ENCODE measurements at places on chromosomes 16 and 17.

DNA sequence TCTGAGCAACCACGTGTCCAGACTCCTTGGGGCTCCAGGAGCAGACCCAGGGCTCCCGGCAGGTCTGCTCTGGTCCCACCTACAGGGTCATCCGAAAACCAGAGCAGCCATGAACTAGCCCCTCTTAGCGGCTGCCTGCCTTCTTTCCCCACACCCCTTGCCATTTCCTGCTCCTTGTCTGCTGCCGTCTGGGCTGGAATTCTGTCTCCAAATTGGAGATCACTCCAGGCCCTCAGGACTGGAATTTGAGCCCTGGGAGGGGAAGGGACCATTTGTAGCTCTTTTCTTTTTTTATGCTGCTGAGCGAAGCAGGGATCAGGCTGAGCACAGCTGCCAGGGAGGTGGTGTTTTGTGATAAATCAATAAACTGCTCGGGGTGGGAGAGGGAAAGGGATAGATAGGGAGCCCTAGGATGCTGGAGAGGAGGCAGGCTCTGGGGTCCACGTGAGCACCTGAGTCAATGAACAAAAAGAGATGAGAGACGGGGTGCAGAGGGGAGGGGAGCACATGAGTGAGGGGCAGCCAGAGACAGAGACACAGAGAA is 257.5 kb downstream of the ENGASE start:
- DNase-seq: no peak

DNA sequence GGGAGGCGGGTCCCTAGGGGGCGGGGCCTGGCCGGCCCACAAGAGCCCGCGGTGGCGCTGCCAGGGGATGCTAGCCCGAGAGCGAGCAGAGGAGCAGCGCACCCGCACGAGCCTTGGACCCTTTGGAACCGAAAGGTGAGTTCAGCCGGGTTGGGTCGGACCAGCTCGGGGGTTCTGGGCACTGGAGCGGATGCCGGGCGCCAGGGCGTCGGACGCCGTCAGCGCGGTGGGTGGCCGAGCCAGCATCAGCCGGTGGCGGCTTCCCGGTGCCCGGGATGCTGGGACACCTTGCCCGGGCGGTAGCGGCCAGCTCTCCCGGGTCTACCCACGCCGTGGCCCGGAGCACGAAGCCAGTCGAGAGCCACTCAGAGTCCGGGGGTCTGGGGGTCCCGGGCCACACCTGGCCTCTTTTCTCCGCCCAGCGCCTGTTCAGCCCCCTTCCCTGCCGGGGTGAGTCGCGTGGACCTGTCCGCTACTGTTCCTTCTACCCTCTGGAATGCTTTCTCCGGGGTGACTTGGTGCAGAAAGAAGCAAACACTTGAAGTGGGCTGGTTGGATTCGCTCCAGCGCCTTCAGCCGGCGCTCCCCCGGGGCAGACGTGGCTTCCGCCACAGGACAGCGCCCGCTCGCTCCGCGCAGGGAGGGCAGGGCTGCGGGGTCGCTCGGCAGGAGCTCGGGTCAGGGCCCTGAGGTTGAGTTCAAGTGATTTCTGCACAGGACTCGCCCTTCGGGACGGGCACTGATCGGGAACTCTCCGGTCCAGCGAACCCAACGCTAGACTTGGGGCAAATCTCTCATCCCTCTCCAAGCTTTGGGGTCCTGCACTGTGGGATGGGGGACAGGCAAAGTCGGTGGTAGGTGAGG is at the start of gene SCNN1G:
Gene SCNN1G, plus strand, starts transcription at position 67 of the 864 bp plus-strand sequence. CDS start 3,527 bp downstream, outside the sequence.
- no peak for DNase-seq

DNA sequence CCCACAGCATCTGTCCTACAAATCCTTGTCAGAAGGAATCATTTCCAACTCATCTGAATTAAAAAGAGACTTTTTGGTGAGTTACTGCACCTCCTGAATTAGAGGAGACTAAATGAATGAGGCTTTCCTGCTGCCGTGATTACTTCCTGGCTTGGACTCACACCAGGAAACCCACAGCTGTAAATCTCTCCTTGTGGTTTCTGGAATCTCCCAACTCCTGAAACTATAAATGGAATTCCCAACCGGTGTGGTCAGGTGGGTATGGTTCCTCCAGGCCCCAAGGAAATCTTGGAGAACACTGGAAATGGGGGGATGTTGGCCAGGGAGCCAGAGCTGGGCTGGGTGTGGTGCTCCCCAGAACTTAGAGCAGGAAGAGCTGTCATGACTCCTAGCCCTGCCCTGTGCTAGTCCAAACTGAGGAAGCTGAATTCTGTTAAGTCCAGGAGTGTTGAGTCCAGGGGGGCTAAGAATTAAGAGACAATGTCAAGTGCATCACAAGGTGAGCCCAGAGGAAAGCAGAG is 216.4 kb downstream of the GSG1L start:
- no peak for DNase-seq

DNA sequence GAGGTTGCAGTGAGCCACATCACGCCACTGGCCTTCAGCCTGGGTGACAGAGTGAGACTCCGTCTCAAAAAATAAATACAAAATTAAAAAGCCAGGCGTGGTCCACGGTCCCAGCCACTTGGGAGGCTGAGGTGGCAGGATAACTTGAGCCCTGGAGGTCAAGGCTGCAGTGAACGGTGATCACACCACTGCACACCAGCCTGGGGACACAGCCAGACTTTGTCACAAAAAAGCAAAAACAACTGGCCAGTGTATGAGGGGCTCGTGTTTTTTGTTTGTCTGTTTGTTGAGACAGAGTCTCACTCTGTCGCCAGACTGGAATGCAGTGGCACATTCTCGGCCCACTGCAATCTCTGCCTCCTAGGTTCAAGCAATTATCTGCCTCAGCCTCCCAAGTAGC is 1.2 kb upstream of the UBB start:
- DNase-seq: no peak

- no peak for DNase-seq
Measured at GRCh38 chr16:84937196-84938005, 73.9 kb downstream of the ZDHHC7 start.

- peak; percentile 58 for DNase-seq
Measured at GRCh38 chr16:85898521-85899442, at the start of gene IRF8. TSS of gene IRF8 (plus strand) at chr16:85899162. CDS start at chr16:85903016, 3,854 bp downstream.
